Urinary bladder (tissue), 4 donors: ENCODE measurements at places on chromosomes 4 and X. TPM values are rescaled to one million over a fixed set of nuclear protein-coding genes. Genes with fewer than 3 reads are reported as not detected.

- DNase-seq = no peak
Observed at GRCh38 chrX:107721318-107721717, 54.3 kb downstream of the TSC22D3 start.

DNA sequence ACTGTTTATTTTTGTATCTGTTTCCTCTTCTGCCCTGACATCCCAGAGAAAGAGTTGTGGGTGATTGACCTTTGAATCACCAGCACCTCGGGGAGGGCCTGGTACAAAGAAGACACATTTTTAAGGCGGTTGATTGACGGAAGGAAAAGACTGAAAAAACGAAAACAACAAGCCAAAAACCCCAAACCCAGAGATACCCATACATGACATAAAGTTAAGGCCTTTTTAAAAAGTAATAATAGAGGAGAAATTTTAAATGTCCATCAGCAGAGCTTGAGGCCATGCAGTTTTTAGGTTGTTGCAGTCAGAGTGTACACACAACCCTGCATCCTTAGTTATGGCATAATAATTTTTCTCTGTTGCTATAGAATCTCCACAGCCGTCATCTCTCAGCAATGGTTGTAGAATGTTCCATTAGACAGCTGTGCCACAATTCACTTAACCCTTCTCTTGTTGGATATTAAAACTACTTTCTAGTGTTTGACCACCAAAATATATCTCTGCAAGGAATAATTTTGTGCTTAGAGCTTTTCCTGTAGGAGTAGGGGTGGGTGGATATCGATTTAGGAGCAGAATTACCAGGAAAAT lies 110.2 kb downstream of the GNL3L start:
- no peak for DNase-seq

GRCh38 chr4:128924951-128925350 lies 115.5 kb downstream of the JADE1 start:
- DNase-seq = no peak

DNA sequence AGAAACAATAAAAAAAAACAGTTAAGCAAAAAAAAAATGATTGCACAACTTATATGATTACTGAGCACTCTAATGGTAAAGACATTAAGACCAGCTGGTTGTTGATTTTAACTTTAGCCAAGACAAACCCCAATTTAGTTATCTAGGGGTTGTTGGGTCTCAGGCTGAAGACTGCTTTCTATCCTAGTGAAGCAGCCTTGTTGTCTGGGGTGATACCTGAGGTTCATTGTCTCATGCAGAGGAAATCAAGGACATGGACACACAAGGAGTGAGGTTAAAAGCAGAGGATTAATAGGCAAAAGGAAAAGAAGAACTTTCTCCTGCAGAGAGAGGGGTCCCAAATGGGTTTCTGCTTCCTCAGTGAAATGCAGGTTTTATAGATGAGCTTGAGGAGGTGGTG lies 40.0 kb upstream of the CYP2U1 start:
- DNase-seq = no peak

GRCh38 chr4:2489081-2489805 lies 20.3 kb downstream of the RNF4 start:
- no peak for DNase-seq

DNA sequence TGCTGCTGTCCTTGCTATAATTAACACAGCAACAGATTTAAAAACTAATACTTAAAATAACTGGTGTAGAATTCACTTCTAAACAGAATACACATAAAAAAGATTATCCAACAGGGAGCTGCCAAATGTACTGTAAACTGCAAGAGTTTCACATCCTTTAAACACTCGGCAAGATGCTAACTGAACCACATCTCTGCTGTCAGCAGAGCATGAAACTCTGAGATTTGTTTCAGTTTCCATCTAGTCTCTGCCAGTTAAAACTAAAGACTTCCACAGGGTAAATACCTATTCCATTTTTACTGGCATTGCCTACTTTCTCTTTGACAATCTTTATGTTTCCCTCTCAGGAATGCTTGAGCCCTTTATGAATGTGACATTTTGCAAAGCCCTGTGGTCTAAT lies 127.7 kb downstream of the SLC7A11 start:
- no peak for DNase-seq

GRCh38 chr4:108483079-108483478 lies 137.3 kb upstream of the RPL34 start:
- no peak for DNase-seq

- DNase-seq = no peak
Observed at GRCh38 chr4:48913346-48913745, 6.8 kb upstream of the OCIAD2 start.

- DNase-seq = no peak
Observed at GRCh38 chr4:107956011-107956410, 24.7 kb downstream of the CYP2U1 start.

- no peak for DNase-seq
Observed at GRCh38 chr4:91233164-91233563, 1070.6 kb upstream of the GRID2 start.

- DNase-seq = no peak
Observed at GRCh38 chr4:57405359-57405758, 295.2 kb upstream of the IGFBP7 start.

GRCh38 chr4:4865705-4866123 lies 6.2 kb downstream of the MSX1 start:
- no peak for DNase-seq

- DNase-seq = no peak
Observed at GRCh38 chr4:141711211-141711610, 74.8 kb downstream of the IL15 start.

DNA sequence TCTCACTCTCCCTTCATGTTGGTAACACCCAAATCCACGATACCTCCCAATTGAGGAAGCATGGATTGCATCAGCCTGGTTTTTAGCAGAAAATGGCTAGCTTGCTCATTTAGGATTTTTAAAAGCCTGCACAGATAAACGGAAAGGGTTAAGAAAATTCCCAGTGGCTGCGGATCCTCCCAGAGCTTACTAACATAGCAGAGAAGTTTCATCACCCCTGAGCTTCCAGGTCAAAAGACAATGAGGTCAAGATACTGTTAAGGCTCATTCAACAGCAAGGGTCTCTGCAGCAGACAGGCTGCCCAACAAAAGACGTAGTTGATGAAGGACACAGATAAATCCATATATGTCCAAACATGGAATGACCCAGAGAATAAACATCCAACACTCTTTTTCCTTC lies 220.2 kb downstream of the ASMT start:
- DNase-seq = no peak

DNA sequence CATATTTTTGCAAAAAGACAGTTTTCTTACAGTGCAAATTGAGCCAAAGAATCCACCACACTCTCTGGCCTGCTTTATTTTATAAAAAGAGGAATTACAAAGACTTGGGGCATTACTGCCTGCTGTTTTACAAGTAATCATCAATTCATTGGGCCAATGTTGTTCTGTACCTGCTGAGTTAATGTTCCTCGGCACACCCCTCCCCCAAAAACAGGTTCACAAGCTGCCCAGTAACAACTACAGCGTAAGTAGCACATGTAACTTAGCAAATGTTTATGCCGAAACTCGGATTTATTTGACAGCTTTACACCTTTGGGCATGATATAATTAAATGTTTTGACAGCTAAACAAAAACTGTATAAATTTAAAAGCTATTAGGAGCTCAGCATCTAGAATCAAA lies 214.6 kb upstream of the MAB21L2 start:
- no peak for DNase-seq

GRCh38 chr4:13496605-13497004 lies 12.5 kb upstream of the RAB28 start:
- no peak for DNase-seq

GRCh38 chrX:3763111-3763510 lies 49.7 kb upstream of the PRKX start:
- no peak for DNase-seq

The NOX1 gene
- total RNA-seq = 1.3 TPM

The EXOC1L gene
- total RNA-seq = not detected

The NUDT10 gene
- total RNA-seq = 5.6 TPM

The TEX13B gene
- total RNA-seq = not detected

The ZAR1 gene
- not detected for total RNA-seq

The NHSL2 gene
- total RNA-seq = 14.4 TPM

The HUWE1 gene
- 91.4 TPM for total RNA-seq
